ENCODE measurements at places on chromosomes 6 and 20. TPM values are rescaled to one million over a fixed set of nuclear protein-coding genes. Genes with fewer than 3 reads are reported as not detected.

The TTK gene
- total RNA-seq, result 3.3 TPM

DNA sequence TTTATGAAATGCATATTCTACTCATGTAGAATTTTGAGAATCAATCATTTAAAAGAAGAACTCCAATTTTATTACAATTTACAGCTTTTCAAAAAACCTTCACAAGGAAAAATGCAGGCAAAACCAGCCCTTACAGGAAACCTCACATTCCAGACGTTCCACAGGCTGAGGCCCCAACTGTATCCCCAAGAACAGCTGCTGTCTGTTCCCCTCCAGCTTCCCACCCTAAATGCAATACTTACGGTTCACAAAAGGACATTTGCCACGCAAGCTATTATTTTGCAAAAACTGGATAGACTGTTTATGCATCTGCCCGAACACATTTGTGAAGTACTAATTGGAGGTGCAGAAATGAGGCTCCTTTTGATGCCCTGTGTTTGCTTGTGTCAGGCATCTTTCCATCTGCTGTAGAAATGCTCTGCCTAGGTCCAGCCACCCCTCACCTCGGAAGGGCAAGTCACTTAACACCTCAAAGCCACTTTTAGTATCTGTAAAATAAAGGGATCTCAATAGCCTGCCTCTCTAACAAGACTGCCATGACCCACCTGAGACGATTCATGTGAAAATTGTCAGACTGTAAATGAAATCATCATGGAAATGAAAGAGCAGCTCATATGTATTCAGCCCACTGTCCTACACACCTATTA, 26.5 kb downstream of the PDE10A start:
- no peaks in the 10 kb centered on the region for H3K36me3 ChIP-seq
- H3K4me3 ChIP-seq, result no peak overlapping the region
- DNase-seq, result peak; percentile 17
- H3K4me1 ChIP-seq, result peaks cover 12% of the 10 kb centered on the region
- no peaks in the 10 kb centered on the region for H3K27me3 ChIP-seq
- peak overlapping the region; percentile 16 for H3K27ac ChIP-seq

DNA sequence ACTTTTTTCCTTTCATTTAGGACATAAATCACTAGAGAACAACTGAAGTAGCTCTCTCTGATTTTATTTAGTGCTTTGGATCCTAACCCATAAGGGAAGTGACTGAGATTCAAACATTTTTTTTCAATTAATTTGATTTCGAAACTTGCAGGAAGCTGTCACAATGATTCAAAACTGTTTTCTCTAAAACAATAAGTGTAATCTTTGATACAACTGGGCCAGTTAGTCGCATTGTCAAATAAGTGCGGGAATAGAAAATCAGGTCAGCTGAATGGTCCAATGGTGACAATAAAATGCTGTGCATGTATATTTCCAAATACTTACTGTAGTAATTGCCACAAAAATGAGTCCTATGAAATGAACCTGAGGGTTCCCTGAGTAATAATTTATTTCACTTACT, 930.8 kb downstream of the TFAP2A start:
- no peak for DNase-seq
- no peak overlapping the region for H3K4me3 ChIP-seq
- H3K36me3 ChIP-seq, result no peaks in the 10 kb centered on the region
- no peak overlapping the region for H3K27ac ChIP-seq
- H3K4me1 ChIP-seq, result peaks cover 17% of the 10 kb centered on the region

DNA sequence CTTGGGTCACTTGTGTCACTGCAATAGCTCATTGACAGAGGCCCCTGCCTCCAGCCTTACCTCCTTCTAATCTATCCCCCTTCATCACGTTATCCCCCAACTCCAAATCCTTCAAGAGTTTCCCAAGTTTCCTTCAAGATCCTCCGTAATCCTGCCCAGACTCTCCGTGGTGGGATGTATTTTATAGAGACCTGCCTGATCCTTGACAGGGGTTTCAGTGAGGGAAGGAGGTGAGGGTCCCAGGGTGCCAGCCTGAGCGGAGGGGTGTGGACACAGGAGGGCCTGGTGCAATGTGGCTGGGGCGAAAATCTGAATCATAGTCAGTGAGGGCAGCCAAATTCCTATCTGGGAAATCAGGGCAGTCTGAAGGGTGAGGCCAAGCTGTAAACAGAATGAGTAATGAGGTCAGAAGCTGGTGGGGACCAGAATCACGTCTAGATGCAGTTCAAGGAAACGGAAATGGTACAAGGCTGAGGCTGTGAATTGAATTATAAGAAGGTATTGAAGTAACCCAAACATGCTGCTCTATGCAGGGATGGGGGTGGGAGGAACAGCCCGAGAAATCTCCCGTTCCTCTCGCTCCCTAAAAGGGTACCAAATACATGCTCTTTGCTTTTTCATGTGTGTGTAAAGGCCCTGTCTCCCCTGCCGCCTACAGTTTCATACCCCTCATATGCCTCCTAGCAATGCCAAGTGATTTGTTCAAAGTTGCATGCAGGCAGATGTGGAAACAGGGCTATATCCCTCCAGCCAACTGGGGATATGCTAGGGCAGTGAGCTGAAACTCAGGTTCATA, 35.4 kb upstream of the PIM1 start:
- H3K36me3 ChIP-seq, result no peaks in the 10 kb centered on the region
- no peaks in the 10 kb centered on the region for H3K27me3 ChIP-seq
- peak overlapping the region; percentile 98 for H3K27ac ChIP-seq
- H3K4me1 ChIP-seq, result peaks cover 60% of the 10 kb centered on the region
- no peak overlapping the region for H3K4me3 ChIP-seq
- peak; percentile 97 for DNase-seq

GRCh38 chr6:79070206-79070825, 7.7 kb downstream of the PHIP start:
- peak; percentile 16 for DNase-seq
- no peaks in the 10 kb centered on the region for H3K4me1 ChIP-seq
- no peaks in the 10 kb centered on the region for H3K36me3 ChIP-seq

DNA sequence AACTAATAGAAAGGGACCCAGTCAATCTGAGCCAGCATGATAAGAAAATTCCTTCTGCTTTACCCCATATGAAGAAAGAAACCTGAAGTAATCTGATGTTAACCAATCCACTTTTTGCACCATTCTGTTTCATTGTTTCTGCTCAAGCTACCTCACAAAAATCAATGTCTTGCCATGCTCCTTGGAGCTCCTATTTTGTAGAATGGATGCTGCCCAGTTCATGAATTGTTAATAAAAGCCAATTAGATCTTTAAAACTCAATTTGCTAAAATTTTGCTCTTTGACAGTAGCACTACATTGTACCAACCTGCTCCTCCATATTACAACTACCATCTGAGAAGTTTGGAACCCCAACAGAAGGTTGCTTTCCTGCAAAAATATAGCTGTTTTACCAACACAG, 116.2 kb upstream of the GPR6 start:
- no peak for DNase-seq
- no peak overlapping the region for H3K27ac ChIP-seq
- no peaks in the 10 kb centered on the region for H3K27me3 ChIP-seq
- no peak overlapping the region for H3K4me3 ChIP-seq
- H3K36me3 ChIP-seq, result no peaks in the 10 kb centered on the region

Measured in astrocyte (in vitro differentiated cells and primary cell).